ENCODE measurements at places on chromosomes 11 and 22.

DNA sequence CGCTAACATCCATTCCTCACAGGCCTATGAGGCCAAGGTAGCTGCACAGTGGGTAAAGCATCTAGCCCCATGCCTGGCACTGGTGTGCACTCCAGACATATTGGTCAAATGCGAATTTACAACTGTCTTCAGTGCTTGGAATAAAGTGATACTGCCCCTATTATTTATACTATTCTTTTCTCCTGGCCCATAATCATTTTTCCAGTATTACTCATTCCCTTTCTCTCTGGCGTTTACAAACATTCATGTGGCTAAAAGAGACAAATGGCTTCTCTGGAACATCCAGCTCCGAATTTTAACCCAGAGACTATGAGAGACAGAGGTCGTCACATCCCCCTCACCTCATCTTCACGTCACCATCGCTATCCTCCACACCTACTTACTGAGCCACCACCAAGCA is 87.2 kb upstream of the PITPNB start:
- no peak for DNase-seq

- DNase-seq, result no peak
These were observed 45.0 kb downstream of the PPP6R3 start for GRCh38 chr11:68505596-68505995.

GRCh38 chr22:23184764-23185113 is 4.4 kb downstream of the BCR start:
- DNase-seq, result no peak

GRCh38 chr22:25777870-25778269 is 35.9 kb downstream of the MYO18B start:
- DNase-seq, result no peak

DNA sequence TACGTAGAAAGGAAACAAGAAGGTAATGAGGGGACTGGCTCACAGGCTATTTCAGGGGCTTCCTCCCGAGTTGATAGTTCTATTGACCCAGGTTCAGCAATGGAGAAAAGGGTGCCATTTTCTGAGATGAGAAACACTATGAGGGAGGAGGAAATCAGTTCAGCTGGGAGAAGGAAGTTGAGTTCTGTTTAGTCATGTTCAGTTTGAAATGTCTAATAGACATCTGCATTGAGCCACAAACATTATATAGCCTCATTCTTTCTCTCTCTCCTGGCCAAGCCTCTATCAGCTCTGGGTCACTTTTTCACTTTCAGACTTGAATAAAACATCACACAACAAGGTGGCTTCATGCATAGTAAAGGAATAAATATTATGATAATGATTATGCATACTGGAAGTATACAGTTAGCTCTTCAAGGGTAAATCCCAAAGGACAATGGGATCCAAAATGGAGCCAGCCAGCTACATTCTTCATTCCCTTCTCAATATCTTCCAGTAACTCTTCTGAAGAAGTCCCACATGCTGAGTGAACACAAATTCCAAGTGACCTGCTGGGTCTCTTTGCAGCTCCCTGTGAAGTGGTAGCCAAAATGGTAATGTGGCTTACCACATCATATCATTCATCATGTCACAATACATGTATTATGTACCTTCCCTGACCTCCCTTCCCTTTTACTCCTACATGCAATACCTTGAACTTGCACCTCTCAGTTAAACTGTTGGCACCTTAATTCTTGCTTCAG is 80.9 kb upstream of the CD44 start:
- DNase-seq, result no peak

DNA sequence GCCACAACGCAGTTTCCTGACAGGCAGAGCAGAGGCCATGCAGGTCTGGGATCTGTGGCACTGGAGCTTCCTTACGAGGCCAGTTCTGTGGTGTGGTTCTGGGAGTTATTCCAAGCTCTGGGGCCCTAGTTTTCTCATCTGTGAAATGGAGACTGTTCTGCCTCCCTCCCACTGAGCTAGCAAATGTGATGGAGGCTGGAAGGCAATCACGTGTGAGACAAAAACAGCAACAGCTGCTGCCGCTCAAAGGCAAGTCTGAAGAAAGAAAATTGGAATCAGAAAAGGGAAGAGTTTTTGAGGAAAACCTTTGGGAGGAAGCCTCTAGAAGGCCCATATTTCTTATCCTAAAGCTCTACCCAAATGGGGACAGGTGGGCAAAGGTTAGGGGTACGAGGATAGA is 8.3 kb upstream of the RIC3 start:
- DNase-seq, result no peak

DNA sequence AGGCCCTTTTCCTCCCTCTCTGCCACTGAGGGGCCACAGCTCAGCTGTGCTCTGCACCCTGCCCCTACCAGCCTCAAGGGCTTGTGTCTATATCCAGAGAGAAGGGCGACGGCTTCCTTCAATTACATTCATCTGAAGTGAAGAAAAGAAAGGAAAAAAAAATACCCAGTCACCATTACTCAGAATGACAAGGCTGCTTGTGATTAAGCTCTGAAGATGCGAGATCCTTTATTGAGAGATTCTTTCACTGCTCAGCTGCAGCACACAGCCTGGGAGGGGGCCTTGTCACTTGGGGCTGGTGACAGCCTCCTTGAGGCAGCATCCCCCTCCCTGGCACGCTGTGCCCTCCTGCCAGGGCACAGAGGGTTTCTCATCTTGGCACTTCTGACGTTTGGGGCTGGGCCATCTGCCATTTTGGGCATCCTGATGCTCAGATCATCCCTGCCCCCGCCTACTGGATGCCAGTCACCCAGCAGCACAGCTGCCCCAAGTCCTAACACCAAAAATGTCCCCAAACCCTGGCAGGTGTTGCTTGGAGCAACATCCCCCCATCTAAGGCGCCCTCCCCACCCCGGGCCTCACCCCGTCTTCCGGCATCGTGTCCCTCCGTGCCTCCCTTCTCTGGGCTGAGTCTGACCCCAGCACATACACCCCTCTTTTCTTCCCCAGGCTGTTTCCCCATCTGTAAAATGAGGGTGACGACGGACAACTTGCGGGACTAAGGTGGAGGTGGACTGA is 1394.7 kb downstream of the BRD1 start:
- DNase-seq, result no peak

- DNase-seq, result no peak
These were observed 75.2 kb upstream of the NNMT start for GRCh38 chr11:114221037-114221436.

DNA sequence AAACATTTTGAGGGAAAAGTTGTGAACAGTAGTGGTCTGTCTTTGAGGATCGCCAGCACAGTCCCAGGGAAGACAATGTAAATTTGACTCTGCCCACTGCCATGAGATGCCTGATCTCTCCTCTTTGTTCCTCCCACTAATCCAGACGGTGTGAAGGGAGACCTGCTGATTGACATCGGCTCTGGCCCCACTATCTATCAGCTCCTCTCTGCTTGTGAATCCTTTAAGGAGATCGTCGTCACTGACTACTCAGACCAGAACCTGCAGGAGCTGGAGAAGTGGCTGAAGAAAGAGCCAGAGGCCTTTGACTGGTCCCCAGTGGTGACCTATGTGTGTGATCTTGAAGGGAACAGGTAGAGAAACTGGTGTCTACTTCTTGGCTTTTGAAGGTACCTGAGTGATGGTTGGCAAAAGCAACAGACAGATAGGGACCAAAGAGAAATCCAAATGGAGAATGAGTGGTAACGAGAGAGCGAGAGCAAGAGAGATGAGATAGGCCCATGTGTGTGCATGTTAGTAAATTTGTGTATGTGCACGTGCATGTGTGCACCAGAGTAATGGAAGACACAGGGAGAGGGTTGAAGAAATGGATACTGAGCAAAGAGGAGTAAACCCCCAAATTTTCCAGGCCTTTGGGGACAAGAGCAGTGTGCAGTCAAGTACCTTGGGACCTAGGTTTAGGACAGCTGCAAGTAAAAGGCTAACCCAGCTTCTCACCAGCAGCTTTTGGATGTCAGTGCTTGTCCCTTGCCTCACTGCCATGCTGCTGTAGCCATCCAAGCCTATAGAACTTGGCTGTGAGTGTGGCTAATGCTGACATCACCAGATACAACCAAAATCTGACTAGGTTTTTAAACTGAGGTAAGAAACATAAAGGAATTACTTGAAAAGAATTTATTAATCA is 1.9 kb downstream of the NNMT start:
- no peak for DNase-seq

DNA sequence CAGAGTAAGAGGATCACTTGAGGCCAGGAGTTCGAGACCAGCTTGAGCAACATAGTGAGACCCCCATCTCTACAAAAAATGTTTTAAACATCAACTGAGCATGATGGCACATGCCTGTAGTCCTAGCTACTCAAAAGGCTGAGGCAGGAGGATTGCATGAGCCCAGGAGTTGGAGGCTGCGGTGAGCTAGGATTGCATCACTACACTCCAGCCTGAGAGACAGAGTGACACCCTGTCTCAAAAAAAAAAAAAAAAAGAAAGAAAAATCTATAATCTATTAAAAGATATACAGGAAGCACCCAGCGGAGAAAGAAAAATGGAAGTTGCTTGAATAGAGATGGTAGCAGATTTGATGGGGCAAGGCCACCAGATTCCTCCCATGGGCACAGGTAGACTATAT is 61.8 kb downstream of the FAM83F start:
- no peak for DNase-seq

GRCh38 chr11:113351068-113351450 is 36.5 kb upstream of the ANKK1 start:
- no peak for DNase-seq

DNA sequence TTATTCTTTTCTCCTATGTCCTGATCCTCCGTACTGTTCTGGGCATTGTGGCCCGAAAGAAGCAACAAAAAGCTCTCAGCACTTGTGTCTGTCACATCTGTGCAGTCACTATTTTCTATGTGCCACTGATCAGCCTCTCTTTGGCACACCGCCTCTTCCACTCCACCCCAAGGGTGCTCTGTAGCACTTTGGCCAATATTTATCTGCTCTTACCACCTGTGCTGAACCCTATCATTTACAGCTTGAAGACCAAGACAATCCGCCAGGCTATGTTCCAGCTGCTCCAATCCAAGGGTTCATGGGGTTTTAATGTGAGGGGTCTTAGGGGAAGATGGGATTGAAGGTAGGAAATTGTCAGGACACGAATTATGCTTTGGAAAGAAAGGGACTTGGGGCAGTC is 843 bp downstream of the OR51T1 start:
- no peak for DNase-seq

DNA sequence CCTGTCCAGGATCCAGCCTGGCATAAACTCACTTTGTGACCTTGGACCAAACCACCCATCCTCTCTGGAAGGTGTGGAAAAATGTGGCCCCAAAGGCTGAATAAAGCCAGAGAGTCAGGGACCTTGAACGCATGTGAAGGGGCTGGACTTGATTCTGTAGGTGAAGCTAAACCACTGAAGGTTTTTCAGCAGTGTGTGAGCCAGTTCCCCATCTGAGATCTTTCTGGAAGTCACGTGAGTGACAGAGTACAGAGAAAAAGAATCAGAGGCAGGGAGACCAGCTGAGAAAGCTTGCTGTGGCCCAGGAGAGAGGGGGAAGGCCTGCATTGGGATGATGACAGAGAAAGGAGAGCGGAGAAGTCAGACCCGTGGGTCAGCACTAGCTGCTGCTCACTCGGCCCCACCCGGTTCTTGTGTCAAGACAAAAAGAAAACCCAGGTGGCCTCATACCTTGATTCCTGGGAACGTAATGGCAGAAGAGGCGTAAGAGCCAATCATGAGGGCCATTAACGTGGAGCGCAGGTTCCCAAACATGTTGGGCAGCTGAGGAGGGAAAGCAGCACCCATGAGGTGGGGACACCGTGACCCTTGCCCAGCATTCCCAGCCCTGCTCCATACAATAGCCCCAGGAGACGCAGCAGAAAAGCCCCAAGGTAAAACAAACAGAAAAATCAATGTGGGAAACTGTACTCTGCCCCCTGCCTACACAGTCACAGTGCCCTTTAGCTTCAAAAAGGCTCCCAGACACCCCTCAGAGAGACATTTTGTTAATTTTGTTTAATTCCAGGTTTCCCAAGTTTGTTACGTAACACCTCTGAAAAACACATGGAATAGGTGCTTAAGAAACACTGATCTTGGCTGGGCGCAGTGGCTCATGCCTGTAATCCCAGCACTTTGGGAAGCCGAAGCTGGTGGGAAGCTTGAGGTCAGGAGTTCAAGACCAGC is 17.9 kb downstream of the SLC43A1 start:
- DNase-seq, result no peak

DNA sequence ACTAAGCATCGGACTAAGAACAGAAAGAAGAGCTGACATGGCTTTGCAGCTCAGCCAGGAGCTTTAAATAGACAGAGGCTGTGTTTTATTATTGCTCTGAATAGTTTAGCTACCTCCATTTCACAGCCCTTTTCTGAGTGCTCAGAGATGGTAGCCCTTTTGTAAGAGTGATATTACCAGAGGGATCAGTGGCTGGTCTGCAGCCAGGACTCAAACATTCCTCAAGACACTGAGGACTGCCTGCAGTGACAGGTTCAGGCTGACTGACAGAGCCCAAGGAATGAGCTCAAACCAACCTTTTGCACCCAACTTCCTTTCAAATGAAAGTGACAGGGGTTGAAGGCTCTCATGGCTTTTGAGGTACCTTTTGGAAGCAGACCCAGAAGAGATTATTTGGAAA is 189.0 kb downstream of the DDX10 start:
- DNase-seq, result no peak

DNA sequence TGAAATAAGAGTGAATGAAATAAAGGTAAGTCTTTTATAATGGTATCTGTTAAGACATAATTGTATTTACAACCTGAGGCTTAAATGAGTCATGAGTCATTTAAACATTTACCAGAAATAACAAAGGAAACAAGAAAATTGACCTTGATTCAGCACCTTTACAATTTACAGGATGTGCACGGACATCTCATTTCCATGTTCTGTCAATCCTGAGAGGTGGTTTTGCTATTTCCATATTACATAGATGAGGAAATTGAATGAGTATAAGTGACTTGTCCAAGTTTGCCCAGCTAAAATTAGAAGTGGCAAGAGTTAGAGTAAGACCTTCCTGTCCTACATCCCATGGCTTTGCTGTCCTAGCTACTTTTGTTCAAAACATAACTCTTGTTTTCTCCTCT is 89.1 kb downstream of the TRIM44 start:
- DNase-seq, result no peak

DNA sequence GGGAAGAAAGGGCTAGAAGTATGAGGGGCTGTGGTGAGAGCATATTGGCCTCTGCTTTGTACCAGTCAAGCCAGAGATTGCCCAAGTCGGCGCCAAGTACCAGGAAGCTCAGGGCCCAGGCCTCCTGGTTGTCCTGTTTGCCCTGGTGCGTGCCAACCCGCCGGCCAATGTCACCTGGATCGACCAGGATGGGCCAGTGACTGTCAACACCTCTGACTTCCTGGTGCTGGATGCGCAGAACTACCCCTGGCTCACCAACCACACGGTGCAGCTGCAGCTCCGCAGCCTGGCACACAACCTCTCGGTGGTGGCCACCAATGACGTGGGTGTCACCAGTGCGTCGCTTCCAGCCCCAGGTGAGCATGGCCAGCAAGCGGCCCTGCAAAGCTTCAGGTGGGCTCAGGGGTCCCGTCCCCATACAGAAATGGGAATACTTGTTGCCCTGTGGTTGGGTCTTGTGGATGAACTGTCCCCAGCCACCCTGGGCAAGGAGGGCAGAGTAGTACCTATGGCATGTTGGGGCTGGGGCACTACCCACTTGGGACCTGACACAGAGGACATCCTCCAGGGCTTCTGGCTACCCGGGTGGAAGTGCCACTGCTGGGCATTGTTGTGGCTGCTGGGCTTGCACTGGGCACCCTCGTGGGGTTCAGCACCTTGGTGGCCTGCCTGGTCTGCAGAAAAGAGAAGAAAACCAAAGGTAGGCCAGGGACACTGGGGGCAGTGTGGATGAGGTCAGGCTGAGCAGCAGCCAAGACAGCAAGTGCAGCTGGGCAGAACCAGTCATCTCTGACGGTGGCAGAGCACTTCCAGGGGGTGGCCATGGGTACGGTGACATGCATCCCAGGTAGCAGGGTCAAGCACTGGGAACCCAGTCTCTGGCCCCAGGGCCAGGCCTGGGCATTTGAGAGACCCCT is 2.1 kb downstream of the TMEM25 start:
- no peak for DNase-seq

- no peak for DNase-seq
These were observed 2.5 kb upstream of the MDK start for GRCh38 chr11:46378811-46379481.
